ENCODE measurements at places on chromosomes 11 and 22. TPM values are rescaled to one million over a fixed set of nuclear protein-coding genes. Genes with fewer than 3 reads are reported as not detected.

DNA sequence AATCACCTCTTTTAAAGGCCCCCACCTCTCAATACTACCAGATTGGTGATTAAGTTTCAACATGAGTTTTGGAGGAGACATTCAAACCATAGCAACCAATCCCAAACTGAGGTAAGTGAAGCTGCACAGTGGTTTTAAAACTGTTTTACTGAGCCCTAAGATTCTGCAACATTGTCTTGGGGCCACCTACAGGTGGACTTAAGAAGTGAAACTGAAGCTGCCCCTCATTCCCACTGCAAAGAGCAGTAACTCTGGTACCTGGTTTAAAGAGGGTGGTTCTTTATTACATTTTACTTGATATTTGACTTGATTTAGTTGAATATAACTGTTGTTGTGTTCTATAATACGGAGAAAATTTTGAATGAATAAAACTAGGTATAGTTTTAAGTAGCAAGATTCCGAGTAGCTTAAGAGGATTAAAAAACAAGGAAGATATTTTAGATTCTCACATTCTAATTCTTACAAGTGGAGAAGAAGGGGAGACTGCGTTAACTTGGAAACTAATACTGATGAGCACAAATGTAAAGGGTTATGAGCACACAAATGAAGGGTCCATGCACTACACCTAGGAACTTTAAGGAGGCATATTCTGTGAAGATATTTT, 26.7 kb downstream of the SYT9 start:
- H3K4me1 ChIP-seq = no peaks in the 10 kb centered on the region
- H3K4me3 ChIP-seq = no peak overlapping the region
- no peak overlapping the region for H3K27ac ChIP-seq
- no peaks in the 10 kb centered on the region for H3K36me3 ChIP-seq
- DNase-seq = no peak

- H3K4me1 ChIP-seq = no peaks in the 10 kb centered on the region
- no peak for DNase-seq
- H3K27ac ChIP-seq = no peak overlapping the region
- no peaks in the 10 kb centered on the region for H3K36me3 ChIP-seq
These were observed 14.9 kb downstream of the EIF4ENIF1 start for GRCh38 chr22:31474743-31475142.

The OR4A16 gene
- not detected for total RNA-seq

GRCh38 chr11:86797133-86797532, 3.2 kb upstream of the PRSS23 start:
- no peaks in the 10 kb centered on the region for H3K4me1 ChIP-seq
- no peaks in the 10 kb centered on the region for H3K27me3 ChIP-seq
- H3K27ac ChIP-seq = no peak overlapping the region
- H3K4me3 ChIP-seq = no peak overlapping the region

DNA sequence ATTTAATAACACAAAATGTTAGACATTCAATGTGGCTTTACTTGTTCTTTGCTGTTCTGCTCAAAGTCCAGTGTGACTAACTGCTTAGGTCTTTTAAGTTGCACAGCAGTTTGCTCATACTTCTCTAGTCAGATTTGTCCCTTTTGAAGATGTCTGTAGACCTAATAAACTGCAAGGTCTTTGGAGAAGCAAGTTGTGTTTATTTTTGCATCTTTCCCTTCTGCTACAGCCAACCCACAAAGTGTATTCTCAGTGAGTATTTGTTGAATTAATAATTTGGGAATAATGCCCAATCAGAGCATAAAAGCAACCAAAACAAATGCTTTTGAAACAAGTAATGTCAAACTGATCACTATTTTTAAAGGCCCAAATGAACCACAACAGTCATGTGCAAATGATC, 312.5 kb downstream of the CADM1 start:
- H3K36me3 ChIP-seq = no peaks in the 10 kb centered on the region
- H3K4me1 ChIP-seq = no peaks in the 10 kb centered on the region
- no peak for DNase-seq

The CALCA gene
- total RNA-seq = not detected

- DNase-seq = no peak
- H3K4me3 ChIP-seq = no peak overlapping the region
- no peaks in the 10 kb centered on the region for H3K36me3 ChIP-seq
- no peaks in the 10 kb centered on the region for H3K4me1 ChIP-seq
- no peak overlapping the region for H3K27ac ChIP-seq
These were observed 48.8 kb downstream of the NAT10 start for GRCh38 chr11:34154059-34154875.

DNA sequence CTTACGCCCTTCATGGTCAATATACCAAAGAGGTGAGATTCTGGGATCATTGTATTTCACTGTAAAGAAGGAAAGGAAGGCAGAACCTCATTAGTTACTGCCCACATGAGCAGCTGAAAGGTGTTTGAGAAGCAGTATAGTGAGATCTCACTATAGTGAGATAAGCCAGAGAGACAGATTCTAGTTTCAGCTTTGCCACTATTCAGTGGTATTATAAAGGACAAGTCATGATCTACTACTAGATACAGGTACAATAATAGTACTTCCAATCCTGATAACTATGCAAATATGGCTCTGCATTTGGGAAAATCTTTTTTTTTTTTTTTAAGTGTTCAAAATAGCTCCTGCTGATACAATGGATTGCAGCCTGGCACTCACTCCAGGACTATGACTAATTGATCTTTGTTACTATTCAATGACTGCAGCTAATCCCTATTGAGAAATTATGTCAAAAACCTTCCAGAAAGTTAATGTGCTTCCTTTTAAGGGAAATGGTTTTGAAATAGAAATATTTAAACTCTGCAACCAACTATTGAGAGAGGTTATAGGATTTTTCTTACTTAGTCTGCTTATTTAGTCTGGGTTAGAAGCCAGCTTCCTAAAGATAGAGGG, 8.3 kb upstream of the DLAT start:
- H3K27ac ChIP-seq = no peak overlapping the region
- no peaks in the 10 kb centered on the region for H3K27me3 ChIP-seq
- H3K36me3 ChIP-seq = no peaks in the 10 kb centered on the region
- H3K4me3 ChIP-seq = no peak overlapping the region
- DNase-seq = no peak
- H3K4me1 ChIP-seq = no peaks in the 10 kb centered on the region

- no peaks in the 10 kb centered on the region for H3K4me1 ChIP-seq
- no peaks in the 10 kb centered on the region for H3K27me3 ChIP-seq
- H3K27ac ChIP-seq = no peak overlapping the region
These were observed 69.1 kb upstream of the OR5AN1 start for GRCh38 chr11:59289356-59290181.

The SUSD2 gene
- 0.48 TPM for total RNA-seq

DNA sequence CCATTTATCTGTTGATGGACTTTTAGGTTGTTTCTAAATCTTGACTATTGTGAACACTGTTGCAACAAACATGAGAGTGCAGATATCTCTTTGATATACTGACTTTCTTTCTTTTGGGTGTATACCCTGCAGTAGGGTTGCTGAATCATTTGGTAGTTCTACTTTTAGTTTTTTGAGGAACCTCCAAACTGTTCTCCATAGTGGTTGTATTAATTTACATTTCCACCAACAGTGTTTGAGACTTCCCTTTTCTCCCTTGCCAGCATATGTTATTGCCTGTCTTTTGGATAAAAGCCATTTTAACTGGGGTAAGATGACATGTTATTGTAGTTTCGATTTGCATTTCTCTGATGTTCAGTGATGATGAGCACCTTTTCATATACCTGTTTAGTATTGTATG, 330.0 kb downstream of the DDX10 start:
- H3K27me3 ChIP-seq = no peaks in the 10 kb centered on the region
- H3K36me3 ChIP-seq = no peaks in the 10 kb centered on the region
- no peak overlapping the region for H3K27ac ChIP-seq
- H3K4me3 ChIP-seq = no peak overlapping the region
- H3K4me1 ChIP-seq = no peaks in the 10 kb centered on the region

DNA sequence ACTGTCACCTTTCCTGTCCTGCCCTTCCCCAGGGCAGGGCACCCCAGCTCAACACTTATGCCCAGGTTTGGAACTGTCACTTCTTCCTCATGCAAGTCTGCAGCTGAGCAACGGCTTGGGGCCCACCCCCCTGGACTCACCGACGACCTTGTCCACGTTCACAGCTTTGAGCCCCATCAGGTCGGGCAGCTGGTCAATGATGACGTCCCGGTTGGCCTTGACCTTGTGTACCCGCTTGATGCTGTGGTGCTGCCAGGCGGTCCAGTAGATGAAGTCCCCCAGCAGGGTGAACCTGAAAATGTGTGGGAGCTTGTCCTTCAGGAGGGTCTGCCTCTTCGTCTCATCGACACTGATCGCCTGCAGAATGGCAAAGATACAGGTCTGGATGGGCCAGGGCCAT, 135.0 kb downstream of the CRYBB2 start:
- H3K27ac ChIP-seq = no peak overlapping the region
- H3K36me3 ChIP-seq = peaks cover 9% of the 10 kb centered on the region
- no peaks in the 10 kb centered on the region for H3K4me1 ChIP-seq
- no peak overlapping the region for H3K4me3 ChIP-seq
- no peak for DNase-seq

DNA sequence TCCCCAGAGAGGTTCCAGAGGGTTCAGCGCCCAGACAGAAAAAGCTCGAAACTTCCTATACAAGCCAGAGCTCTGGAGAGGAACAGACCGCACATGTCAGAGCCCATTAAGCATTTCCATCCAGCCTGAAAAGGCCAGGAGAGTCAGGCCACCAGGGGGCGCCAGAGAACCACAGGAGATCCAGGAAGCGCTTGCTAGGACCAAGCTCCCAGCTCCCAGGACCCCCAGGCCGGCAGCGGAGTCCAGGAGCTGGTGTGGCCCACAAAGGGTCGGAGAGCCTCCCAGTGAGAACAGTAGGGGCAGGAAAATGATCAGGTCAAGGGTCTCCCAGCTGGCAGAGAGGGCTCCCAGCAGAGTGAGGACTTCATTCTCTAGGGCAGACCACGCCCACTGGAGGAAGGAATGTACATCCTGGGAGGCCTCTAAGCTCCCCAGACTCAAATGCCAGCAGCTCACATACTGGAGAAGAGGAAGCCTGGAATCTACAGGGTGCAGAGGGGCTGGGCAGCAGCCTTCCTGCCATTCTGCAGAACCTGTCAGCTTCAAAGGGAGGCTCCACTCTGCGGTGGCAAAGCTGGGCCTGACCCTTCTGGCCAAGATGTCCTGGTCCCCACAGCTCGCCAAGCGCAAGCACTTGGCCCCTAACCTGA, 2.1 kb upstream of the MEI1 start:
- peaks cover 7% of the 10 kb centered on the region for H3K4me1 ChIP-seq
- peaks cover 4% of the 10 kb centered on the region for H3K36me3 ChIP-seq
- no peaks in the 10 kb centered on the region for H3K27me3 ChIP-seq

The P2RX6 gene
- 0.24 TPM for total RNA-seq

DNA sequence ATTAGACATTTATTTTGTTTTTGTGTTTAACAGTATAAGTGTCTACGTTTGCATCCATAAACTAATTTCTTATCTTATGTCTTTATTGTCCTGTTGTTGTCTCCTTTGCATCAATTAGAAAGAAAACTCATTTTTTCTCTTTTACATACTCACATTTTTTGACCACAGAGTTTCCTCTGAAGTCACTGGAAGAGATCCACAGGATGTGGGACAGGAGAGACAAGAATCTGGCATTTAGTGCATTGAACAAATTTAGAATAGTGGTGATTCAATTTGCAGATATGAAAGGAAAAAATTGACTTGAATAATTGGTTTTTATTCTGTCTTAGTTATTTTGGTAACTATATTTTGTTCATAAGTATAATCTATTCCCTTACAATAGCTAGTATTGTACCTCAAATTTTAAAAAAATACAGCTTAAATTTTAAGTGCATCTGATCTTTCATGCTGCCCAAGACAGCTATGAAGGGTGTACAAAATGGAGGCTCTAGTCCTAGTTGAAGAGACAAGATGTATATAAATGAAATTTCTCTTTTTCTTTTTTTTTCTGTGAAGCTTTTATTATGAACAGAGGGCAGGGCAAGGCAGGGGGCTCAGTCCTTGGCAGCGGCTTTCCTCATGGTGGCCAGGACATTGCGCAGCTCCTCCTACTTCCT, 24.4 kb downstream of the HORMAD2 start:
- H3K4me3 ChIP-seq = no peak overlapping the region

The SCT gene
- not detected for total RNA-seq

GRCh38 chr22:49328630-49329405, 498.9 kb downstream of the BRD1 start:
- no peak overlapping the region for H3K4me3 ChIP-seq
- DNase-seq = no peak
- no peaks in the 10 kb centered on the region for H3K4me1 ChIP-seq
- no peaks in the 10 kb centered on the region for H3K27me3 ChIP-seq
- no peak overlapping the region for H3K27ac ChIP-seq

GRCh38 chr22:50398831-50399648, 55.9 kb downstream of the PPP6R2 start:
- no peak overlapping the region for H3K27ac ChIP-seq
- H3K36me3 ChIP-seq = peaks cover 16% of the 10 kb centered on the region
- no peak overlapping the region for H3K4me3 ChIP-seq
- H3K27me3 ChIP-seq = no peaks in the 10 kb centered on the region
- DNase-seq = no peak

DNA sequence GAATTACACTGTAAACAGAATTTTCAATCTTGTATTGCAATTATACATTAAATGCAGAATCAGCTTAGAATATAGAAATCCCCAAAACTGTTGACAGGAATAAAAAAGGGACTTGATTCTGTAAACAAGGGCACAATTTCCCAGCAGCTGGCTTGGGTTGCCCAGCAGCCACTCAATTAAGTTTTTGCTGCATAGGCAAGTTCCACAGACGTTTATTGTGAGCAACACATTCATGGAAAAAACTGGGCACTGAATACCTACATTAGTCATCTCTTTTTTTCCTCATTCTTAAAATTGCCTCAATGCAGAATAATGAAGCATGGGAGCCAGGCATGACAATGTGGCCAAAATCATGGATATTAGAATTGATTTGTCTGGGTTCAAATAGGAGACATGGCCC, 421.8 kb upstream of the ANO5 start:
- H3K36me3 ChIP-seq = no peaks in the 10 kb centered on the region
- H3K4me1 ChIP-seq = no peaks in the 10 kb centered on the region
- no peak overlapping the region for H3K27ac ChIP-seq
- no peak for DNase-seq
- no peaks in the 10 kb centered on the region for H3K27me3 ChIP-seq

- H3K4me3 ChIP-seq = peak overlapping the region; percentile 76
- peaks cover 85% of the 10 kb centered on the region for H3K4me1 ChIP-seq
- peak overlapping the region; percentile 61 for H3K27ac ChIP-seq
These were observed 1.2 kb downstream of the JAML start for GRCh38 chr11:118223570-118223969.

DNA sequence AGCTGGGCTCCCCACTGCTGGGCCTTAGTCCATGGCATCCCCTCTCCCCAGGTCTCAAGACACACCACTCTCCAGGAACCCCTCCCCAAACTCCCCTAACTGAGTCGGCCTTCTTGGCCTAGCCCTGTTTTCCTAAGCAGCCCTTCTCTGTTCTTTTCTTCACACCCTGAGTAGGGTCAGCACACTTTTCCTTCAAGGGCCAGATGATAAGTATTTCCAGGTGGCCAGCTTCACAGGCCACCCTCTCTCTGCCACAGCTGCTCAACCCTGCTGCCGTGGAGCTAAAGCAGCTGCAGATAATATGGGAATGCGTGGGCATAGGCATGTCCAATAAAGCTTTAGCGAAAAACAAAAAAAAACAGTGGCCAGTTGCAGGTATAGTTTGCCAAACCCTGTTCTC, 24.1 kb downstream of the DGCR2 start:
- no peaks in the 10 kb centered on the region for H3K27me3 ChIP-seq
- H3K4me3 ChIP-seq = no peak overlapping the region
- H3K27ac ChIP-seq = no peak overlapping the region

Measured in CD8-positive, alpha-beta memory T cell (primary cell).